NCI-H1105 treated with DMSO at 0.1 percent for 48 hours (cell line): ENCODE measurements at places on chromosomes 5 and 9.

DNA sequence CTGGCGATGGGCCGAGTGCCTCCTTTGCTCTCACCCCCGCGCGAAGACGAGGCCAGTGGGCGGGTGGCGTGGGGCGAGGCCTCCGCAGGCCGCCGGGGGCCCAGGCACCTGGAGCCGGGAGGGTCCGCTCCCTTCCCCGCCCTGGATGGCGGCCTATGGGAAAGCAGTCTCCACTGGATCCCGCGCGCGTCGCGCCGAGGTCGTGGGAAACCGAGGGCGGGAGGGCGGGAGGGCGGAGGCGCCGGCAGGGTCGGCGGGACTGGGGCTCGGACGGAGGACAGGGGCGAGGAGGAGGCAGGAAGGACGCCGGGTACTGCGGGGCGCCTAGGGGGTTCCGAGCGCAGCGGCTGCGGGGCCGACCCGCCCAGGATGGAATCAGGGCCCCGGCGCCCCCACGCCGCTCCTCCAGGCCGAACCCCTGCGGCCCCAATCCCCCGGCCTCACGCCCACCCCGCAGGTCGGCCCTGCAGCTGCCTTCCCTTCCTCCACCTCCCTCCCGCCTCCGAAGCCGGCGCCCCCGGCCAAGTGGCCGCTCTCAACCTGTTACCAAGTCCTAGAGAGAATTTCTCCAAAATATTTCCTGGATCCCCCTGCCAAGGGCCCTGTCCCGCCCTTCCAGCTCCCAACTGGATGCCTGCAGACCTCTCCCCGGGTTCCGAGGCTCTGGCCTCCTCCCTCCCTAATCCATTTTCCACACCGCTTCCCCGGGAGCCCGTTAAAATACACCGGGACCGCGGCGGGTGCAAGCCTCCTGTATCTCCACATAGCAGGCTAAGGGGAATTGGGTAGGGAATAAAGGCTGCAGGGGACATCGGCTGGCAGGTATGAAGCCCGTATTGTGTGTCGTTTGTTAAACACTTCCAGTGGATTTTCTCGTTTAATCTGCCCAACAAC lies 146.3 kb downstream of the ERCC6L2 start:
- DNase-seq, result no peak

DNA sequence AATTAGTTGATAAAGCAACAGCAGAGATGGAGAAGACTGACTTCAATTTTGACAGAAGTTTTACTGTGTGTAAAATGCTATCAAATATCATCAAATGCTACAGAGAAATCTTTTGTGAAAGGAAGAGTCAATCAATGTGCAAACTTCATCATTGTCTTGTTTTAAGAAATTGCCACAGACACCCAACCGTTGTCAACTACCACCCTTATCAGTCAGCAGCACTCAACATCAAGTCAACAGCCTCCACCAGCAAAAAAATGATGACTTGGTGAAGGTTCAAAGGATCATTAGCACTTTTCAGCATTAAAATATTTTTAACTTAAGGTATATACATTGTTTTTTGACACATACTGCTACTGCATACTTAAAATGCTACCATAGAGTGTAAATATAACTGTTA lies 888.8 kb downstream of the CDH18 start:
- DNase-seq, result no peak

DNA sequence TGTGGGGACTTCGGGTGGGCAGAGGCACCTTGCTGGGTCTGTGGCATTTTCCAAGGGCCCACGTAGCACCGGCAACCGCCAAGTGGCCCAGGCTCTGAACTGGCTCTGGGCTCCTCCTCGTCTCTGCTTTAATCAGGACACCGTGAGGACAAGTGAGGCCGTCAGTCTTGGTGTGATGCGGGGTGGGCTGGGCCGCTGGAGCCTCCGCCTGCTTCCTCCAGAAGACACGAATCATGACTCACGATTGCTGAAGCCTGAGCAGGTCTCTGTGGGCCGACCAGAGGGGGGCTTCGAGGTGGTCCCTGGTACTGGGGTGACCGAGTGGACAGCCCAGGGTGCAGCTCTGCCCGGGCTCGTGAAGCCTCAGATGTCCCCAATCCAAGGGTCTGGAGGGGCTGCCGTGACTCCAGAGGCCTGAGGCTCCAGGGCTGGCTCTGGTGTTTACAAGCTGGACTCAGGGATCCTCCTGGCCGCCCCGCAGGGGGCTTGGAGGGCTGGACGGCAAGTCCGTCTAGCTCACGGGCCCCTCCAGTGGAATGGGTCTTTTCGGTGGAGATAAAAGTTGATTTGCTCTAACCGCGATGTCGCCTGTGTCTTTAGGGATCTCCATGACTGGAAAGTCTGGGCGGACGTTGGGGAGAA lies 5.8 kb downstream of the DPP7 start:
- no peak for DNase-seq

DNA sequence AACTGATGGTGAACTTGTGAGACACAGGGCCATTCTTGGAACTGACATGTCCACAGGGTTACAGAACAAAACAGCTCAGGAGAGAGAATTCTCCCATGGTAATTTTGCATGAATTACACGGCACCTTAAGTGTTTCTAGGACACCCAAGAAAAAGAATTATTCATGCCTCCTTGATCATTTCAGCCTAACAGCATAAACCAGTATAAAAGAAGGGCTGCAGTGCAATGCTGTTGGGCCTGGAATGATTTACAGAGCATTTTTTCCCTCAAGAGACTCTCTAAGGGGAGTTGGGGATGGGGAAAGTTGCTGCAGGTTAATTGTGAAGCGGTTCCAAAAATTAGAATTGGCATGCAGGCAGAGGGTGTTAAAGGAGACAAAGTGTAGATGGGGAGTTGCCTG lies 136.4 kb upstream of the FBXL7 start:
- DNase-seq, result no peak

DNA sequence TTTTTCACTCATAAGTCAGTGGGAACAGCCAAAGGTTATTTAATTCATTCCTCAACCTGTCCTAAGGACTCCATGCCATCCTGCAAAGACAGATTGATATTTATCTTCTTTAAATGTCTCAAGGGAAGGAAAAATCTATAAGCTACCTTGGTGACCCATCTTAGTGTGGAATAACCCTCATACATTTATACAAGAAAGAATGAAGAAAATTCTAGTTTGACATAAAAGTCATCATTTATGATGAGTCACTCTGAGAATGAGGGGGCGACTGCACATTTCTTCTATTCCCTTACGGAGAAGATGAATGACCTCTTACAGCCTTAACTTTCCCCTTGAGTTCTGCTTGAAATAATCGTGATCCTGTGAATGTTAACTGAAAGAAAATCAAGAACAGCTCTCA lies 26.8 kb upstream of the NUDT12 start:
- no peak for DNase-seq
